Temporal lobe (tissue), 4 donors: ENCODE measurements at places on chromosomes 6 and 20. TPM values are rescaled to one million over a fixed set of nuclear protein-coding genes. Genes with fewer than 3 reads are reported as not detected.

The ENPP1 gene
- 0.74 TPM for total RNA-seq

The PACSIN1 gene
- 2.7 TPM for total RNA-seq

The HLA-DOA gene
- 0.25 TPM for total RNA-seq

The E2F3 gene
- total RNA-seq = 8.4 TPM

The ZBTB46 gene
- 18.7 TPM for total RNA-seq

The AGPAT4 gene
- total RNA-seq = 47.9 TPM

The RTEL1 gene
- total RNA-seq = 10.6 TPM

The SLPI gene
- total RNA-seq = not detected

The BFSP1 gene
- total RNA-seq = 0.49 TPM

The CPNE5 gene
- 12.3 TPM for total RNA-seq

The BPIFB2 gene
- not detected for total RNA-seq

The SLC17A1 gene
- not detected for total RNA-seq

The CNBD2 gene
- 3.9 TPM for total RNA-seq

The EPPIN gene
- total RNA-seq = not detected

The SNX14 gene
- 138 TPM for total RNA-seq

The HCK gene
- total RNA-seq = 2.5 TPM

The POU5F1 gene
- total RNA-seq = not detected

The GRM1 gene
- 12.8 TPM for total RNA-seq
